Glutamatergic neuron (in vitro differentiated cells): ENCODE measurements at places on chromosomes 5 and 9.

DNA sequence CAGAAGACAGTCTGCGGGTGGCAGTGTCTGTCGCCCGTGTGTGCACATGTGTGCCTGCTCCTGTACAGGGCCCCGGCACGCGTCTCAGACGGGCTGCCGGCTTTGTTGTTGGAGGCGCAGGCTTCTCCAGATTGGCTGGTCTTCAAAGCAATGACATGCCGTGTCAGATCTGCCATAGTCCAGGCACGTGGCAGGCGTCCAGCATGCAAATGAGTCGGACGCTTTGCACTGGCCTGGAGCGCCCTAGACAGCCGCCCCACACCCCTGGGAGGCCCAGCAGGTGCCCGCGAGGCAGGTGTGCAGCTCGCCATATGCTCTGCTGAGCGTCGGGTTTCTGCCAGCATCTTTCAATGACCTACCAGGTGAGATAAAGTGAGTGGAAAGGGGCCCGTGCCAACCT lies 71.5 kb downstream of the GADD45G start:
- peak overlapping the region; percentile 97 for H3K27ac ChIP-seq
- H3K36me3 ChIP-seq = no peaks in the 10 kb centered on the region
- peaks cover 56% of the 10 kb centered on the region for H3K4me1 ChIP-seq
- peak; percentile 73 for DNase-seq
- H3K27me3 ChIP-seq = peaks cover 17% of the 10 kb centered on the region

- no peak overlapping the region for H3K27ac ChIP-seq
- H3K27me3 ChIP-seq = peaks cover 4% of the 10 kb centered on the region
- H3K36me3 ChIP-seq = no peaks in the 10 kb centered on the region
- DNase-seq = no peak
- H3K4me3 ChIP-seq = no peak overlapping the region
- H3K4me1 ChIP-seq = peaks cover 17% of the 10 kb centered on the region
Observed at GRCh38 chr5:6936031-6936430, 222.8 kb downstream of the TENT4A start.

GRCh38 chr5:10759111-10759510 lies 1.9 kb downstream of the DAP start:
- no peak overlapping the region for H3K4me3 ChIP-seq
- no peak overlapping the region for H3K27ac ChIP-seq
- DNase-seq = no peak
- peaks cover 6% of the 10 kb centered on the region for H3K27me3 ChIP-seq
- peaks cover 14% of the 10 kb centered on the region for H3K4me1 ChIP-seq
- no peaks in the 10 kb centered on the region for H3K36me3 ChIP-seq

GRCh38 chr5:124661317-124662141 lies 84.9 kb downstream of the ZNF608 start:
- DNase-seq = peak; percentile 44
- H3K36me3 ChIP-seq = no peaks in the 10 kb centered on the region
- H3K27me3 ChIP-seq = peaks cover 14% of the 10 kb centered on the region
- H3K4me1 ChIP-seq = peaks cover 71% of the 10 kb centered on the region
- peak overlapping the region; percentile 90 for H3K27ac ChIP-seq

DNA sequence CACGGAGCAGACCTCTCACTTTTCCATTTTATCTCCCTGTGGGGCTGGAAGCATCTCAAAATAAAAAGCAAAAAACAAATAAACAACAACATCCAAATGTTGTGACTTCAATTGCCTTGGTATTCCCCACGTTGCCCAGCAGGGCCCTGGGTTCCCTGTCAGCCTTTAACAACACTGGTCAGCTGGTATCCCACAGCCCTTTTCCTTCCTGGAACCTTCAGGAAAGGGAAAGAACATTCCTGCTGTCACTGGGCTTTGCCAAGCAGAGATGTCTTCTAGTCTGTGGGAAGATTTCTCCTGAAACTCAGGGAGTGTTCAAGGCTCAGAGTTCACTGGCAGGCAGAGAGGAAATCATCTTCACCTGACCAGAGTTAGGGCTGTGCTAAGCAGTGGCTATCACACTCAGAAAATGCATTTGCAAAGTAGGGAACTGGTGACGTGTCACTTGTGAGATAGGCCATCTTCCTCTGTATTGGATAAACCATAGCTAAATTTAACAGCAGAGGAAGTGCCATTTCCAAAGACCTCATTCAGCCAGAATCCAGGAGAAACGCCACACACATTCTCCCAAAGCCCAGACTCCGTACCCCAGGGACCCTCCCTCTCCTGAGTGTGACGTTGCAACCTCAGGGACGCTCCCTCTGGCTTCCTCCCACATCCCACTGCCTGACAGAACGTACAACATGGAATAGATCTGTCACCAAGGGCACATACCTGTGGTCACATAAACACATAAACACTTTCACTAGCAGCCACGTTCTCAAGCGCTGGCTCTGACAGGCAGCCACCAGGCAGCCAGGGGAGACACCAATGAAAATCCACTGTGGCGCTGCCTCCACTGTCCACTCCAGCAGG lies 274.0 kb upstream of the DAPK1 start:
- no peaks in the 10 kb centered on the region for H3K4me1 ChIP-seq
- H3K27ac ChIP-seq = no peak overlapping the region
- H3K36me3 ChIP-seq = no peaks in the 10 kb centered on the region
- no peaks in the 10 kb centered on the region for H3K27me3 ChIP-seq

GRCh38 chr9:133658442-133659431 lies 22.6 kb downstream of the DBH start:
- H3K4me3 ChIP-seq = no peak overlapping the region
- H3K27me3 ChIP-seq = peaks cover 2% of the 10 kb centered on the region
- H3K27ac ChIP-seq = no peak overlapping the region
- H3K4me1 ChIP-seq = peaks cover 13% of the 10 kb centered on the region

DNA sequence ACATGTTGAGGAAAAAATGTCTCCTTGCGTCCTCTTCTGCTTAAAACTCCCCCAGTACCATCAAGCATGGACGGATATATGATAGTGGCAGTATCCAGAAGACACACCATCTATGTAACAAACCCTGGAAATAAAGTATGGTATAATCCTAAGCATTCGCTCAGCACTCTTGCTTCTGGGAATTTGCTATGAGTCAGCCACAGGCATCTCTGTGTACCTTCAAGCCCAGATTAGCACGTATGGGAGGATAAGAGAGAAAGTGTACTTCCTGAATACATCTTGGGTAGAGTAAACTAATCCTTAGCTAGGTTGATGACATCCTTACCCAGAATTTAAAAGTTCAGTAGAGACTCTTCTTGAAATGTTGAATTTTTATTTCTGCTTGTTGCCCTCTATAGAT lies 71.2 kb downstream of the GHR start:
- no peak overlapping the region for H3K27ac ChIP-seq
- H3K4me3 ChIP-seq = no peak overlapping the region
- no peaks in the 10 kb centered on the region for H3K27me3 ChIP-seq
- no peaks in the 10 kb centered on the region for H3K36me3 ChIP-seq
- H3K4me1 ChIP-seq = no peaks in the 10 kb centered on the region
- DNase-seq = no peak

GRCh38 chr9:130766021-130766926 lies 68.8 kb upstream of the ABL1 start:
- no peaks in the 10 kb centered on the region for H3K36me3 ChIP-seq
- H3K4me3 ChIP-seq = peak overlapping the region; percentile 53
- H3K4me1 ChIP-seq = peaks cover 39% of the 10 kb centered on the region
- DNase-seq = no peak
- H3K27me3 ChIP-seq = no peaks in the 10 kb centered on the region
- H3K27ac ChIP-seq = peak overlapping the region; percentile 84

GRCh38 chr5:53302529-53302928 lies 177.9 kb upstream of the FST start:
- H3K36me3 ChIP-seq = no peaks in the 10 kb centered on the region
- no peak overlapping the region for H3K4me3 ChIP-seq
- no peaks in the 10 kb centered on the region for H3K27me3 ChIP-seq
- H3K4me1 ChIP-seq = no peaks in the 10 kb centered on the region

- no peaks in the 10 kb centered on the region for H3K27me3 ChIP-seq
- peaks cover 3% of the 10 kb centered on the region for H3K4me1 ChIP-seq
- H3K27ac ChIP-seq = no peak overlapping the region
Observed at GRCh38 chr5:39218482-39219402, 621 bp downstream of the FYB1 start.

GRCh38 chr5:74624501-74624900 lies 16.0 kb downstream of the ENC1 start:
- DNase-seq = no peak
- no peak overlapping the region for H3K4me3 ChIP-seq
- no peak overlapping the region for H3K27ac ChIP-seq
- peaks cover 1% of the 10 kb centered on the region for H3K27me3 ChIP-seq

GRCh38 chr5:1291611-1292080 lies 3.2 kb downstream of the TERT start:
- H3K4me1 ChIP-seq = peaks cover 11% of the 10 kb centered on the region
- DNase-seq = no peak
- peaks cover 11% of the 10 kb centered on the region for H3K27me3 ChIP-seq
- peaks cover 6% of the 10 kb centered on the region for H3K36me3 ChIP-seq

- peaks cover 8% of the 10 kb centered on the region for H3K4me1 ChIP-seq
- peaks cover 2% of the 10 kb centered on the region for H3K27me3 ChIP-seq
- no peak for DNase-seq
- peak overlapping the region; percentile 28 for H3K27ac ChIP-seq
Observed at GRCh38 chr9:116933251-116933650, 246.1 kb downstream of the TRIM32 start.

DNA sequence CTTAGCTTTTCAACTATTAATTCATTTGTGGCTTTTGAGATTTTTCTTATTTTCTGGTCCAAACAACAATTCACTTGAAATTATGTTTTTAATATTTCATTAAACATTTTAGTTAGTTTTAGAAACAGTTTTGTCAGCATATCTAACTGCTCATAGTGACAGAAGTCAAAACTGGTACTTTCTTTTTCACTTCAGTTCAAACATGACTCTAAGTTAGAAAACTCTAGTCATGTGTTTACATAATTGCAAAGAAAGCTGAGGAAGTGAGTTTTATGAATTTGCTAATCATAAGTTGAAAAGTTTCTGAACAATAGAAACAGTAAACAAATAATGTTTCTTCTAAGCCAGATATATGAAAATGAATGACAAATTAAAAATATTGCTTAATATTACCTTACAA lies 1931.0 kb downstream of the EFNA5 start:
- no peak overlapping the region for H3K27ac ChIP-seq
- no peaks in the 10 kb centered on the region for H3K4me1 ChIP-seq
- no peak for DNase-seq
- no peaks in the 10 kb centered on the region for H3K27me3 ChIP-seq

DNA sequence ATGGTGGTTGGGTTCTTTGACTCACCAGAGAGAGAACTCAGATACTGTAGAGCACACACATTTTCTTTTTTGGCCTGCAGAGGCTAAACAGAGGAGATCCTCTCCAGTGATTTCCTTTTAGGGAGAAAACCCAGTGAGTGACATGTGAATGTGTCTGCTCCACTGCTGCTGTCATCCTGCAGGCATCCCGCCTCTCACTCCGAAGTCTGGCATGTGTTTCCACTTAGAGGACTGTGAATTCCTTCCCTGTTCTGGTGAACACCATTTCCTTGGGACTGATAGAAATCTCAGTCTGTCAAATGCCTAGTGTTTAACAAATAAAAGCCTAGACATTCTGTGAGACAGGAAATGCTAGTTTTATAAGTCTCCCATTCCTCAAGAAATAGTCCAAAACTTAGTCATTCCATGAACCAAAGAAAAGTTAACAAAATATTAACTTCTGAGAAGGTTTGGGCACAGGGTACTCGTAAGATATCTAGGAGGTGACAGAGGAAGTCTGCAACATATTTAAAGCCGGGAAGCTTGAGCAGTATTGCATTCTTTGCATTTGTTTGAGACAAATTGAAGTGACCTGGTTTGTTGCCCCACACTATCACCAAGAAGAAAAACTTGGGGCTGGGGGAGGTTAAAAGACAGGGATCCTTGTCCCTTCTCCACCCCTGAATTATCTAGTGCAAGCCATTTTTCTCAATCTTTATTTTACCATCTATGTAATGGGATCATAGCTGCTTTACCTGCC lies 74.9 kb upstream of the NIPAL4 start:
- H3K4me3 ChIP-seq = no peak overlapping the region
- no peak for DNase-seq
- no peak overlapping the region for H3K27ac ChIP-seq
- peaks cover 4% of the 10 kb centered on the region for H3K36me3 ChIP-seq

DNA sequence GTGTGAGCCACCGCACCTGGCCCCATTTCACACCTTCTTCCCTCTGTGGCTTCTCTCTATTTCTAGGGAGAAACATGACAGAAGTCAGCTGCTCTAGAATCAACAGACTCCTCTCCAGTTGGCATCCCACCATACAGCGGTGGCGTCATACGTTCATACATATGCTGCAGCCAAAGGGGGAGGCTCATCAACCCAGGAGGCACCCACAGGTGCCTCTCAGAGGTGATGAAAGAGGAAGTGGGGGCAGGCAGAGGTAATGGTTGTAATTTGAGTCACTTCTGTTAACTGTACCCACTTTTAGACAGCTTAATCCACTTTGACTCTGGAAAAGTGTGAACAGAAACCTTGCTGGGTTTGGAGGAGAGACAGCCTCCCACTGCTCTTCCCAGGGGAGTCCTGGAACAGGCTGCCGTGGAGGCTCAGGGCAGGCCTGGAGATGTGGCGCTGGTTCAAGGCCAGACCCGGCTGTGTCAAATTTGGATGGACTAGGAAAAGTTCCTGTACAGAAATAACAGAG lies 47.3 kb upstream of the SUB1 start:
- no peak overlapping the region for H3K27ac ChIP-seq
- H3K4me3 ChIP-seq = no peak overlapping the region
- H3K4me1 ChIP-seq = no peaks in the 10 kb centered on the region
- H3K27me3 ChIP-seq = no peaks in the 10 kb centered on the region
- no peak for DNase-seq

DNA sequence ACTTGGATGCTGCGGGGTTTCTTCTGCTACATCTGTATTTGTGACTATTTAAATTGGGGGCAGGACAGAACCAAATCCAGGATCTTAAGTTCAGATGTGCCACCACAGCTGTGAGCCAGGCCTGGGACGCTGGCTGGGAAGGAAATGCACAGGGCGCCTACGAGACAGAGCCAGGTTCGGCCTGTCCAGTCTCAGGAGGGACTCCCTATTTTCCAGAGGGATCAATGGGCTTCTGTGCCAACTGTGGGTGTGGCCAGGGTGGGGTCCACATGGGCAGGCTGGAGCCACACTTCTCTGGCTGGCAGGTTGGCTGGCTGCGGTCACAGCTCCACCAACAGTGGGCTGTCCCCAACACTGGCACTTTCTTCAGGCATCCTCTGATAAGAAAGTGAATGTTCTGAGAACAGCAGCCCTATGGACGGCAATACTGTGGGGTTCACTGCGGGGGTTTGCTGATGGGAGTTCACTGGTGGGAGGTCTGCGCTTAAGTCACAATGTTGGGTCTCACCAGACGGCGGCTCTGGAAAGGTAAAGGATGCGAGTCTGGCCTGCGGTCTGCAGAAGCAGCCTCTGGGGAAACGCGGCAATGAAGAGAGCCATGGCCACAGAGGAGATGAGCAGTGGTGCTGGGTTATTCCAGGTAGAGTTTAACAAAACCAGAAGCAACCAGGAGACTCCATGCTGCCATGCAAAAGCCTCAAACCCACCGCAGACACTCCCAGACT lies 78.1 kb downstream of the DAP start:
- no peak overlapping the region for H3K4me3 ChIP-seq
- H3K27ac ChIP-seq = no peak overlapping the region
- DNase-seq = no peak

GRCh38 chr9:13109781-13110180 lies 169.7 kb downstream of the MPDZ start:
- peak overlapping the region; percentile 63 for H3K27ac ChIP-seq
- H3K4me1 ChIP-seq = peaks cover 24% of the 10 kb centered on the region
- no peaks in the 10 kb centered on the region for H3K27me3 ChIP-seq
- H3K4me3 ChIP-seq = no peak overlapping the region
- no peaks in the 10 kb centered on the region for H3K36me3 ChIP-seq

GRCh38 chr5:55873234-55873633 lies 22.1 kb downstream of the IL31RA start:
- H3K27ac ChIP-seq = no peak overlapping the region
- no peak overlapping the region for H3K4me3 ChIP-seq
- H3K27me3 ChIP-seq = no peaks in the 10 kb centered on the region
- no peaks in the 10 kb centered on the region for H3K36me3 ChIP-seq
- no peaks in the 10 kb centered on the region for H3K4me1 ChIP-seq
